ENCODE measurements at places on chromosomes 1 and 21. TPM values are rescaled to one million over a fixed set of nuclear protein-coding genes. Genes with fewer than 3 reads are reported as not detected.

ZCCHC17 gene
- 38.5 TPM for total RNA-seq

PLPPR5 gene
- 87.6 TPM for total RNA-seq

BECN2 gene
- total RNA-seq = not detected

NECAP2 gene
- 39.1 TPM for total RNA-seq

GPR25 gene
- not detected for total RNA-seq

MARCKSL1 gene
- total RNA-seq = 332 TPM

CFHR5 gene
- total RNA-seq = not detected

CLCA2 gene
- total RNA-seq = not detected

SAMD11 gene
- total RNA-seq = not detected

GBP7 gene
- not detected for total RNA-seq

C1orf141 gene
- total RNA-seq = not detected

CD5L gene
- total RNA-seq = not detected

KCNK1 gene
- total RNA-seq = 2.2 TPM

LEFTY2 gene
- total RNA-seq = not detected

HSD3B2 gene
- not detected for total RNA-seq

OMA1 gene
- total RNA-seq = 22.2 TPM

A3GALT2 gene
- not detected for total RNA-seq

PAQR6 gene
- total RNA-seq = 6.6 TPM

C4BPA gene
- not detected for total RNA-seq

AGT gene
- total RNA-seq = 5.3 TPM

NTRK1 gene
- total RNA-seq = 0.31 TPM

CELA2A gene
- total RNA-seq = not detected

CRB1 gene
- 58.2 TPM for total RNA-seq

TNFSF18 gene
- 0.63 TPM for total RNA-seq

ADAM30 gene
- not detected for total RNA-seq

AQP10 gene
- not detected for total RNA-seq

CELF3 gene
- 71.4 TPM for total RNA-seq

ANXA9 gene
- not detected for total RNA-seq

GBP6 gene
- total RNA-seq = 0.31 TPM

S100A16 gene
- 9.7 TPM for total RNA-seq

PPCS gene
- total RNA-seq = 25.4 TPM

IGSF21 gene
- 66.0 TPM for total RNA-seq

ITLN2 gene
- total RNA-seq = not detected

MANEAL gene
- 41.0 TPM for total RNA-seq

ZNF697 gene
- 34.7 TPM for total RNA-seq

RUNX1 gene
- 1.3 TPM for total RNA-seq

MEX3A gene
- 69.5 TPM for total RNA-seq

ATPAF1 gene
- 42.6 TPM for total RNA-seq

NPHS2 gene
- total RNA-seq = not detected

OR2T4 gene
- total RNA-seq = not detected

EPHB2 gene
- total RNA-seq = 57.6 TPM

DRAXIN gene
- 103 TPM for total RNA-seq

EPHA8 gene
- 1.6 TPM for total RNA-seq

SH2D5 gene
- 0.31 TPM for total RNA-seq

HHAT gene
- total RNA-seq = 3.4 TPM

CD1D gene
- 0.94 TPM for total RNA-seq
